ENCODE measurements at places on chromosomes 11 and 22.

- DNase-seq = no peak
These were observed 71.6 kb downstream of the RPL27A start for GRCh38 chr11:8754241-8754640.

- peak; percentile 87 for DNase-seq
These were observed 17.5 kb downstream of the ATG16L2 start for GRCh38 chr11:72831521-72832300.

GRCh38 chr22:37753746-37754145 lies 54.0 kb upstream of the GCAT start:
- no peak for DNase-seq

GRCh38 chr11:73636249-73636648 lies 10.1 kb upstream of the PLEKHB1 start:
- DNase-seq = no peak

GRCh38 chr11:86081455-86081854 lies 12.6 kb upstream of the PICALM start:
- no peak for DNase-seq

DNA sequence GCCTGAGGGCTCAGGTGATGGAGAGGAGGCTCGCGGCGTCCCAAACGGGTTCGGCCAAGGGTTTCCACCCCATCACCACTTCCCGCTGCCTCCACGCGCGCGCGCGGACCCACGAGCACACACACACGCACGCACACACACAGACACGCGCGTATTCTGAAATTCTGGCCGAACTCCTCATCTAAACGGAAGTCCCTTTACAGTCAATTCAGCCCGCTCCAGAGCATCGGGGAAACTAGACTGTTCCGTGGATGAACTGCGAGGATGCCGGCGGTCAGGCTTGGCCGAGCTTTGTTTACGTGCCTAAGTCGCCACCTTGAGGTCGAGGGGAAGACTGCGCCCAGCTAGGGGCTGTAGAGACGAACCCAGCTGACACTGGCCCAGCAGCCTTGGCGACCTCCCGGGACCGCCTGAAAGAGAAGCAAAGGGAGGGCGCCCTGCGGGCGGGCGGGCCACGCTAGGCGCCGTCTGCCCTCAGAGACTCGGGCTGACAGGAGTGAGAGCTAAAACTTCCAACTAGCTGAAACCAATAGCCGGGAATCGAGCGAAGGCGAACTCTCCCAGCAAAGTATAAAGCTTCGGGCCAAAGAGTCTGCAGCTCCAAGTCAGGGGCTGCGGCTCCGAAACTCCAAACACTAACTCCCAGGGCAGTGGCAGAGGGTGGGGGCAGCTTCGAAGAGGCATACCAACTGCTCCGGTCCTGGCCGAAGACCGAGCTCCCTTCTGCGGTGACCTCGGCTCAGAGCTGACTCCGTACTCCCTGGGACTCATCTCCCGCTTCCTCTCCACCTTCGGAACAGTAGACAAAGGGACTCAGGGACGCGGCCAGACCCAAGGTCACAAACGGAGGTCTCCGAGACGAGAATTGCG lies 124.7 kb upstream of the C11orf58 start:
- DNase-seq = peak; percentile 78

- no peak for DNase-seq
These were observed 164.6 kb downstream of the ARHGAP42 start for GRCh38 chr11:100851584-100852152.

GRCh38 chr22:45722006-45722405 lies 50.4 kb downstream of the ATXN10 start:
- DNase-seq = no peak

- DNase-seq = no peak
These were observed 521.8 kb downstream of the MIAT start for GRCh38 chr22:27179161-27179560.

DNA sequence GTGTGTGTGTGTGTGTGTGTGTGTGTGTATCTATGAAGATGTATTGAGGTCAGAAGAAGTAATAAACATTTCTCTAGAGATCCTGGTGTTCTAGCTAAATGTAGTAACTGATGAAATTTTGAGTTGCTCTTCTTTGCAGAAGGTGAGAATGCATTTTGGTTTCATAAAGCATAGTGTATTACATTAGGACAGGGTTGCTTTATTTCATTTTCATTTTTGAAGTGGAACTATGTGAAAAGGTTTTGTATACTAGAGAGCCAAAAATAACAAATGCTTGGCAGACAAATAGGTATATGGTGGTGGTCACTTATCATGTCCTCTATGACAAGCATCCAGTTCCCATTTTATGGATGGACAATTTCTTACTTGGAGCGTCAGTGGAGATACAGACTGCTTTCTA lies 99.0 kb downstream of the CASP12 start:
- no peak for DNase-seq

DNA sequence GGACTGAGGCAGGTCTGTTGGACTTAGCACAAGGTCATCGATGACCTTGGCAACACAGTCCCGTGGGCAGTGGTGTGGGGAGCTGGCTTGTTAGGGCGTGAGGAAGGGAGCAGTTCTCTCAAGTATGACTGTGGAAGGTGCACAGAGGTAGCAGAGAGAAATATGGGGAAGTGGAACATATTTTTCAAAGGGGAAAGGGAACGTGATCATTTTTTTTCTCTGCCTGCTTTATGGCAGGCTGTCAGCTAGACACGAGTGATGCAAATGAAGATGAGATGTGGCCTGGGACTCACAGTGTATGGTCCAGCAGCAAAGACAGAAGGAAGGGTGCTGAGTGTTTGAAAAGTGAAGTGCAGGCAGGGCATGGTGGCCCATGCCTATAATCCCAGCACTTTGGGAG lies 30.6 kb downstream of the ADAMTS8 start:
- DNase-seq = no peak

DNA sequence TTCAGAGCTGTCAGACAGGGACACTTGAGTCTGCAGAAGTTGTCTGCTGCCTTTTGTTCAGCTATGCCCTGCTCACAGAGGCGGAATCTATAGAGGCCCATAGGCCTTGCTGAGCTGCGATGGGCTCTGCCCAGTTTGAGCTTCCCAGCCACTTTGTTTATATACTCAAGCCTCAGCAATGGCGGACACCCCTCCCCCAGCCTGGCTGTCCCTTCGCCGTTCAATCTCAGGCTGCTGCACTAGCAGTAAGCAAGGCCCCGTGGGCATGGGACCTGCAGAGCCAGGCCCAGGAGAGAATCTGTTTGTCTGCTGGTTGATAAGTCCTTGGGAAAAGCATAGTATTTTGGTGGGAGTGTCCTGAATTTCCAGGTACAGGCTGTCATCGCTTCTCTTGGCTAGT lies 23.6 kb upstream of the OR6M1 start:
- no peak for DNase-seq

GRCh38 chr22:22226448-22227187 lies 18.0 kb upstream of the VPREB1 start:
- DNase-seq = no peak

DNA sequence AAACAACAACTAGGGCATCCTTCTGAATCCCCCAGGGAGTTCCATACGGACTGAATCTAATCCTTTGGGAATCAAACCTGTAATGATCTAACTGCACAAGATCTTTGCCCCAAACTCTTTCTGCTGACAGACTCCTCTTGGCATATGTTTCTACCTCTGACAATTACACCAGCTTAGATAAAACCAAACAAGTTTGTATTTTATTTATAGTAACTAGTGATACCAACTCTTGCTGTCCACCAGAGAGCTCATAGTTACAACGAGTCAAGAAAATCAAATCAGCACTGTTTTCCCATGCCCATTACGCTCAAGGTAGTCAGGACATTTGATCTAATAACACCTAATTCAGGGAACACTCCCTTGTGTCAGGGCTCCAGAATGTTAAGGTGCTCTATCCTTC lies 972.0 kb downstream of the NTM start:
- no peak for DNase-seq

GRCh38 chr11:69661413-69661715 lies 13.8 kb downstream of the LTO1 start:
- DNase-seq = no peak

- no peak for DNase-seq
These were observed 26.5 kb downstream of the TRIM77 start for GRCh38 chr11:89736566-89736965.

GRCh38 chr22:50507421-50507990 lies at the start of gene LMF2:
LMF2 (minus strand) TSS chr22:50507702; CDS start chr22:50507675, 27 bp downstream.
- no peak for DNase-seq

GRCh38 chr11:34987617-34988016 lies 71.2 kb downstream of the PDHX start:
- no peak for DNase-seq

DNA sequence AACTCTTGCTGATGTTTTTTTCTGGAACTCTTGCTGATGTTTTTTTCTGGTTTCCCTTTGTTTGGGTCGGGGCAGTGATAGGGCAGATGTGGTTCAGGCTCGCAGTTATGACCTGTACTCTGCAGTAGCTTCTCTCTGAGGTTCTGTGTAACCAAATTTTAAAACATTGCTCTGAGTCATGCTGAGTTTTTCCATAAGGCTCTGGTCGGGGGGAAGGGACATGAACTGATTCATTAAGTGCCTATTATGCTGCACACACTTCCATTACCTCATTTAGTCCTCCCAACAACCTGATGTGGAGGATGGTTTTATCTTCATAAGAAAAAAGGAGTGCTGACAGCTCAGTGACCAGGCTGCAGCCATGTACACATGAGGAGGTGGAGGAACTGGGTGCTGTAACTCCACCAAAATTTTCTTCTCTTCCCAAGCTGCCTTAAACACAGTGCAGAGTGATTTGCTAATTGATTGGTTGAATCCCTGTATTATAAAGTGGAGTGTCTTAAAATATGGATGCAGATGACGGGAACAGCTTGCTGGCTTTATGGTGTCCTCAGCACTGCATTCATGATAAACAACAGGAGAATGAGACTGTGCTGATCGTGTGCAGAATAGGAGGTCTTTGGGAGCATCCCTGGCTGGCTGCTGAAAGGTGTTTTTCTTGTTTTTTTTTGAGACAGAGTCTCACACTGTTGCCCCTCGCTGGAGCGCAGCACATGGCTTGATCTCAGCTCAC lies 19.1 kb downstream of the TNRC6B start:
- DNase-seq = no peak

- DNase-seq = no peak
These were observed 17.8 kb downstream of the SLC25A18 start for GRCh38 chr22:17581056-17581455.

DNA sequence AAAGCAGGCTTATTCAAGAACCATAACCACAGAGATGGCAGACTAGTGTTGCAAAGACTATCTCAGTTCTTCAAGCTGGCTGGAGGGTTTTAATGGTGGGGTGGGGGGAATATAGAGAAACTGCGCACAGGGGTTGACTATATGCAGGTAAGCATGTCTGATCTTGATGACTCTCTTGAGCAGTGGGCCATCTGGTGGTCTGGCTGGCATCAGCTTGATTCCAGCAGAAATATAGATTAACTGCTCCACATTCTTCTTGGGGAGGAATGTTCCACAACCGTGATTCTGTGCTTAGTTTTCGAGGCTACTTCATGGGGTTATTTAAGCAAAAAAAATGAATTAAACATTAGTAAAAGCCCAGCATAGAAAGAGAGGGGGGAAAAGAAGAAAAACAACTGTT lies 158.8 kb upstream of the PGR start:
- DNase-seq = no peak

DNA sequence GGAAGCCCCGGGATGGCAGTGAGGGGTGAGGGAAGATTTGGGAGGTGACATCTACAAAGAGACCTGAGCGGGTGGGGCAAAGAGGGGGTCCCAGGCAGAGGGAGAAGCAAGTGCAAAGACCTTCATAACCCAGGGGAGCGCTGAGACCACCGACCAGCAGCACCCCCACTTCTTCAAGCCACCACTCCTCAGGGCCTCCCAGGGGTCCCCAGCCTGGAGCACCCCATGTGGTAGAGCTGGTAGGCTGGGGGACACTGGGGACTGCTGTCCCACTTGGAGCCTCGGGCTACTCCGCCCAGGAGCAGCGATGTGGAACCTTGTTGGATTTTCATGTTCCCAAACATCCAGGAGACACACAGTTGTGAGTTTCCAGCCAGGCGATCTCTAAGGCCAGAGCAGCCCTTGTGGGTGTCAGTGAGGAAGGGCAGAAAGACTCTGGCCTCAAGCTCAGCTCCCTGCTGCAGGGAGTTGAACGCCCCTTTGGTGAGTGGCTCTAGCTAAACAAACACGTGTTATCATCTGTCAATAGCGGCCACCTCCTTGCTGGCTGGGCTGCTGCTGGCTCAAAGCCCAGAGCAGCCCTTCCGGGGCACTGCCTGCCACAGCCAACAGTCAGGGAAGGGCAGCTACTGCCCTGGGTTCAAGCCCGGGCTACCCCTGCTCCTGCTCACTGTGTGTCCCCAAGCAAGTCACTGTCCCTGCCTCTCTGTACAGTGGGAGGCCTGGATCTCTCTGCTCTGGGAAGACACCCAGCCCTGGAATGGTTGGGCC lies 25.7 kb upstream of the CHKA start:
- DNase-seq = peak; percentile 95

GRCh38 chr22:45430871-45431270 lies 17.4 kb downstream of the RIBC2 start:
- no peak for DNase-seq

GRCh38 chr11:68076371-68077042 lies 37.7 kb downstream of the TCIRG1 start:
- DNase-seq = no peak

DNA sequence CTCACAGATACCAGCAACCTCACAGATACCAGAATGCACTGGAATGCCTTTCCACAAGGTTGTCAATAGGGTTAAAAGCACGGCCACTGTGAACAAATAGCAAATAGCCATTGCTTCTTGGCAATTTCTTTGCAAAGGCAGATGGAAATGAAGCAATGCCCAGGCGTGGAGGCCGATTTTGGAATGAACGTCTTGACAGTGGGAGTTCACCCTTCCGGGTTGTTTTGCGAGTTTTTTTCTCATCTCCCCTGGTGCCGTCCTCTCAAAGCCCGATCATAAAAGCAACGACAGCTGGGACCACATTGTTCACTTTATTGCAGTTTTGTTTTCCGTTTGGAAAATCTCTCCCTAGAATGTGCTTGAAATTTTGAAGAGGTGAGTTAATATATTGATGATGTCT lies 38.0 kb upstream of the CD82 start:
- DNase-seq = no peak

DNA sequence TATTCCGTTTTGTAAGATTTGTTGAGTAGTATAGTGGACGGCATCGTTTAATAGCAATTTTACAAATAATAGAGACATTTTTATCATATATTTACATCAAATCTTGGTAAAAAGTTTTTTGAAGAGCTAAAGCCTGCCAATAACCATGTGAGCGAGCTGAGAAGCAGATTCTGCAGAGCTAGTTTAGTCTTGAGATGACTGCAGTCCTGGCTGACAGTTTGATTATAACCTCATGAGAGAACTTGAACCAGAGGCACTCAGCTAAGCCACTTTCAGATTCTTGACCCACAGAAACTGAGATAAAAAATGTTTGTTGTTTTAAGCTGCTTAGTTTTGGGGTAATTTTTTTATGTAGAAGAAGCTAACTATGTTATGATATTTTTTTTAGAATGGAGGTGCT lies 78.9 kb downstream of the PDE3B start:
- DNase-seq = no peak

GRCh38 chr22:37601540-37602442 lies 6.8 kb upstream of the GGA1 start:
- no peak for DNase-seq

GRCh38 chr22:37196539-37197450 lies 8.7 kb upstream of the C1QTNF6 start:
- DNase-seq = no peak

GRCh38 chr22:33879796-33880195 lies 40.5 kb downstream of the LARGE1 start:
- no peak for DNase-seq
